ENCODE measurements at places on chromosomes 3 and 15. TPM values are rescaled to one million over a fixed set of nuclear protein-coding genes. Genes with fewer than 3 reads are reported as not detected.
A peak's percentile ranks its signal among the peaks of the same experiment; 100 is the strongest.

The SV2B gene
- 2.6 TPM for total RNA-seq

The PP2D1 gene
- 2.9 TPM for total RNA-seq

DNA sequence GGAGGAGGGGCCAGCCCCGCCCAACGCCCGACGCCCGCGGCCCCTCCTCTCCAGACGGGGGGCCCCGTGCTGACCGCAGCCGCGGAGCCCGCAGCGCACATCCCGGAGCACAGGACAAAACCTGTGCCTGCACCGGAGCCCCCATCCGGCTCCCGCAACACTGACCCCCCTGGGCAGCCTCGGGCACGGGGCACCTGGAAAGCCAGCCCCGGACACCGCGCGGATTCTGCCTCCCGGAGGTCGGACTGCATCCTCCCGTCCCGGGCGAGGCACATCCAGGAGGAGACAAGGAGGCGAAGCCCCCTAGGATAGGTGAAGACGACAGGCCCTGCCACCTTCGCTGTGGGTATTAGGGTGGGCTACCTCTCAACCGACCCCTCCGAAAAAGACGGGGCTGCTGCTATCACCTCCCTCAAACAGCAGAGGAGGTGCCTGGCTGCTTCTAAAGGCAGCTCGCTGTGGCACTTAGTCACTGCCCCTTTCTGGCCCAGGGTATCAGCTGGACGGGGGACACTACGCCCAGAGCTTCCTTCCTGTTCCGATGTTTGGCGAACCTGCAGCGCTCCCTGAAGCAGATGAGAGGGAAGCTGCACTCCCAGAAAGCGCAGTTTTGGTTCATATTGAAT, 10.6 kb downstream of the XXYLT1 start:
- DNase-seq = peak; percentile 42

- no peak for DNase-seq
These were observed 168.2 kb upstream of the NR2F2 start for GRCh38 chr15:96162322-96162721.

- no peak for DNase-seq
These were observed 26.3 kb upstream of the DYNC1LI1 start for GRCh38 chr3:32596909-32597369.

DNA sequence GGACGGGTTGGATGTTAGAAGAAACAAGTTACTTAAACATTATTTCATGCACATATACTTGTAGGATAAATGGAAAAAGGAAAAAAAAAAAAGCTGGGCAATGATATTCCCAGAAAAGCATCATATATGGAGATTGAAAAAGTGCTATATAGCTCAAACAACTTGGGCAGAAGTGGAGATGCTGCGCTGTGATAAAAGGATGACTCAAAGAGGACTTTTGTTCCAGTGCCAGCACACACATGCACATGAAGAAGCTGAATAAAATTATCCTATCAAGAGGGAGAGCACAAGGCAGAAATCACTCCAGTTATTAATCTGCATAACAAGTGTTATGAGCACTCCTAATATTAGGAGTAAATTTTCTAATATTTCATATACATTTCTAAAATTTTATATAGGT, 30.9 kb downstream of the FRMD4B start:
- DNase-seq = no peak

GRCh38 chr15:74144153-74144775, 13.9 kb downstream of the ISLR2 start:
- no peak for DNase-seq

DNA sequence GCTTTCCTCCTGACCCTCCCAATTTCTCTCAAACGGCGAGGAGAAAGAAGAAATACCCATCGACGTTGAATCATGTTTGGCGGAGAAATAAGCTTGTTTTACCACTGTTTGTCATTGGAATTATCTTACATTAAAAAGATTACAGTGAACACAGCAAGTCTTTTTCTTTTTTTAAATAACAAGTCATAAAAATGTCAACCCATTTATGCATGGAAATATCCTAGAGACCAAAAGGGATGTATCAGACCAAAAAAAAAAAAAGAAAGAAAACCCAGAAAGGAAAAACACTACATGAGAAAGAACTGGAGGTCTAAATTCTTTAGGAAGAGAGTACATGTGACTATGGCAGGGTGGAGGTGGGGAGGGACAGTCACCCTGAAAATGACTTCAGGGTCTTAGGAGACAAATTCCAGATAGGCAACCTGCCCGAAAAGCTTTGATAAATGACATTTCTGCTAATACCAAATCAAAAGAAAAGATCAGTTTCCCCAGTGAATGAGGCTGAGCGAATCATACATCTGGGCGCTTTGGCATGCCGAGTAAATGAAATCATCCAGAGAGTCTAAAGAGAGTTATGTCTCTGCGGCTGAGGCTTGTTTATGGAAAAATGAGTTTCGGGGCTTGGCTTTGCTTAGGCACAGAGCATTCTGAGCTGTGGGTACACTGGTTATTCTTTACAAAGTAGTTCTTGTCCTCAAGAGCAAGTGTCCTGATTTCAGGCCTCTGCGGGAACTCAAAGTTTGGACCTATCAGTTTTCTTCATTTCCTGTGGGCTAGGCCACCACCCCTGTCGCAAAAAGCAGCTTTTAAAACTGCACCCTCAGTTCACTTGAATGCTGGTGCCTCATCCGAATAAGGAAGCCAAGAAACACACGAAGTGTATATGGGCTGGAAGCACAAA, 110.1 kb upstream of the TGFBR2 start:
- peak; percentile 96 for DNase-seq

The XCR1 gene
- total RNA-seq = 0.24 TPM

DNA sequence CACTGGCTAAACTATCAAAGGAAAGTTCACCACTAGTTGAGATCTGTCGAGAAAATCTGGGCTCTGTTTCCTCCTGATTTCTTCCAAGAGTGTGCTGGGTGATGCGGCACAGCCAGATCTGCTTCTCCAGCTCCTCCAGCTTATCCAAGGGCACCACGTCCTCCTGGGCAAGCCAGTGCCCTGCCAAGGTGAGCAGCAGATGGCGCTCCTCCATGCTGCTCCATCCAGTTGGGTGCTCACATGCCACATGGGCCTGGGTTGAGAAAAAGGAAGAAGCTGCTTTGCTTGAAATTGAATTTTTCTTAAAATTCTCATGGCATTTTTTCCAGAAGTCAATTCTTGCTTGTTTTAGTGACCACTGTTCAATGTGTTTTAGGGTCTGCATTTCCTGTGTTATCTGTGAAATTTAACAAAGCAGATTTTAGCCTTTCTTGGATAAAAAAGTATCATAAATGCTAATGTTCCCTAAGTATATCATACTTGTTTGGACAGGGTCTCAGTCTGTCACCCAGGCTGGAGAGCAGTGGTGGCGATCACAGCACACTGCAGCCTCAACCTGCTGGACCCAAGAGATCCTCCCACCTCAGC, 47.3 kb downstream of the EIF3J start:
- DNase-seq = no peak

The C3orf49 gene
- total RNA-seq = not detected

The TKT gene
- total RNA-seq = 76.1 TPM

- DNase-seq = no peak
These were observed 55.4 kb downstream of the CYP19A1 start for GRCh38 chr15:51283026-51283425.

The HHLA2 gene
- total RNA-seq = 1.4 TPM

GRCh38 chr3:173939331-173939730, 541.8 kb downstream of the NLGN1 start:
- DNase-seq = no peak

DNA sequence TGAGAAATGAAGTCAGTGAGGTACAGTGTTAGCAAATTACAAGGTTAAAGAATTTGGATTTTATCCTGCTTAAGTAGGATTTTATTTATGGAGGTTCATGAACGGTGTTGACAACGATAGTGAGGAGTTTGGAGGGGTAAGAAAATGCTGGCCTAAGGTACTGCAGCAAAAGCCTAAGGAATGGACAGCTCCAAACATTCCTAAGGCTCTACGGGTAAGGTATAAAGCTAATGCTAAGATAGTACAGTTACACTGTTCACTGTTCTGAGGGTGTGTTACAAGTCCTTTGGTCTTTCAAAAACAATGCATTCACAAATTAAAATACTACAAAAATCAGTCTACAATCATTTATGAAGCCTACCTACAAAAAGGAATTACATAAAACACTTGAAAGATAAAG, 7.3 kb downstream of the MTMR10 start:
- no peak for DNase-seq
